ENCODE measurements at places on chromosomes 13 and 19.

GRCh38 chr19:15368051-15368632 is 11.4 kb downstream of the AKAP8 start:
- no peak for DNase-seq

- DNase-seq = no peak
These were observed 2.0 kb downstream of the ZBTB7A start for GRCh38 chr19:4064496-4065260.

- DNase-seq = no peak
These were observed 43.3 kb upstream of the RNF113B start for GRCh38 chr13:98220271-98220791.

DNA sequence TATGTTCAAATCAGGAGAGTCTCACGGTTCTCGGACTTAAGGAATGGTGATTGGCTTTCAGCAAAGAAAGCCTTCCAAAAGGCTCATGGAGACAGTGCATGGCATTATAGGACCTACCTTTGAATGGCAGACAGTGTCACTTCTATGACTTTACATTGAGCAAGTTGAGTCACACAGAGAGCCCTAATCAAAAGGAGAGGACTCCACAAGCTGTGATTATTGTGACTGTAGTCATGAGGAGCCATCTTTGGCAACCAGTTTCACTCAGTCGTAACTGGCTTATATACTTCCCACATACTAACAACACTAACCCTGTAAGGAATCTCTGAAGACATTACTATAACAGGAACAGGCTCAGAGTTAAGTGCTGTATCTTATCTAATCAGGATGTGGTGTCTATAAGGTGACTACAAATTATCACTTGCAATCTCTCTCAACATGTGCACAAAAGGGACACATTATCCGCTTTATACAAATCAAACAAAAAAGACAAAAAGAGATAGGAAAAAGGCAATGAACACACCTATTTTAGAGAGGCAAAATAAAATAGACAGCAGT is 6.1 kb downstream of the LGALS14 start:
- DNase-seq = no peak

GRCh38 chr19:13959962-13960862 is 7.9 kb downstream of the DCAF15 start:
- DNase-seq = no peak

DNA sequence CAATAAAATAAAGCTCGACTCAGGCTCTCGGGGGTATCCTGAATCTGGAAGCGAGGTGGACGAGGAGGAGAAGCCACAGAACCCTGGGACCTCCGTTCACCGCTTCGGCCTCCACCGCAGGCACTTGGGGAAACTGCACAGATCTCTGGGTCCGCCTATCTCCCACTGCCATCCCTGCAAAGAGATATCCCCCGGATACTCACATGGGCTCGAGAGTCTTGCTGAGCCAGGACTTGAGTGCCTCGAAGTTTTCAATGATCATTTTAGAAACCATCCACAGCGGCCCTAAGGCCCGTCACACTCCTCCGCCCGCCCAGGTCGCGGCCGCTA is 589 bp downstream of the RBM26 start:
- no peak for DNase-seq

DNA sequence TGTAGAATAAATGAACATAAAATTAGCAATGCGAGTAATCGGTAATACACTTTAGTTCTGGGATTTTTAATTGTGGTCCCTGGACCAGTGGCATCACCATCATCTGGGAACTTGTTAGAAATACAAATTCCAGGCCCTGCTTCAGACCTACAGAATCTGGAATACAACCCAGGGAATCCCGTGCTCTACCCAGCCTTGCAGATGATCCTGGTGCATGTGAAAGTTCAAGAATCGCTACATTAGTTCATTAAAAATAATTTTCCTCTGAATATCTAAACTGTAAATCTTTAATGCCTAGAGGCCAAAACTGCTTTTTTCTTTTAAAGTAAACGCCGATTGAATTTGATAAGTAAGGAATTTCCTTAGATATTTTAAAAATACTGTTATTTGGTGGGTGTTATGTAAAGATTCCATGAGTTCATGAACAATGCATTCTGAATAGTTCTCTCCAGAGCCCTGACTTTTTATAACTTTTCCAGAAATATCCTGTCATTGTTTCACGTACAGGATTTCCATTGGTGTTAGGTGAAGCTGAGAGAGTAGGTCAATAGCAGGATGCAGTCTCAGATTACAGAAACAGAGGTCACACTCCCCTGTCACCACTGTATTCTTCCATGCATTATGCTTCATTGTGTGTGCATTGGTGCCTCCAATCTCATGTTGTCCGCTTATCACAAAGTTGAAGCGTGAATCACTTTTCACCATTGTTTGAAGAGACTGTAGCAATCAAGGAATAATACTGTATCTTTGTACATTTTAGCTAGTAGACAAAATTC is 596.5 kb upstream of the KLF12 start:
- DNase-seq = no peak

- no peak for DNase-seq
These were observed 45.5 kb upstream of the SLC7A9 start for GRCh38 chr19:32914879-32915660.

DNA sequence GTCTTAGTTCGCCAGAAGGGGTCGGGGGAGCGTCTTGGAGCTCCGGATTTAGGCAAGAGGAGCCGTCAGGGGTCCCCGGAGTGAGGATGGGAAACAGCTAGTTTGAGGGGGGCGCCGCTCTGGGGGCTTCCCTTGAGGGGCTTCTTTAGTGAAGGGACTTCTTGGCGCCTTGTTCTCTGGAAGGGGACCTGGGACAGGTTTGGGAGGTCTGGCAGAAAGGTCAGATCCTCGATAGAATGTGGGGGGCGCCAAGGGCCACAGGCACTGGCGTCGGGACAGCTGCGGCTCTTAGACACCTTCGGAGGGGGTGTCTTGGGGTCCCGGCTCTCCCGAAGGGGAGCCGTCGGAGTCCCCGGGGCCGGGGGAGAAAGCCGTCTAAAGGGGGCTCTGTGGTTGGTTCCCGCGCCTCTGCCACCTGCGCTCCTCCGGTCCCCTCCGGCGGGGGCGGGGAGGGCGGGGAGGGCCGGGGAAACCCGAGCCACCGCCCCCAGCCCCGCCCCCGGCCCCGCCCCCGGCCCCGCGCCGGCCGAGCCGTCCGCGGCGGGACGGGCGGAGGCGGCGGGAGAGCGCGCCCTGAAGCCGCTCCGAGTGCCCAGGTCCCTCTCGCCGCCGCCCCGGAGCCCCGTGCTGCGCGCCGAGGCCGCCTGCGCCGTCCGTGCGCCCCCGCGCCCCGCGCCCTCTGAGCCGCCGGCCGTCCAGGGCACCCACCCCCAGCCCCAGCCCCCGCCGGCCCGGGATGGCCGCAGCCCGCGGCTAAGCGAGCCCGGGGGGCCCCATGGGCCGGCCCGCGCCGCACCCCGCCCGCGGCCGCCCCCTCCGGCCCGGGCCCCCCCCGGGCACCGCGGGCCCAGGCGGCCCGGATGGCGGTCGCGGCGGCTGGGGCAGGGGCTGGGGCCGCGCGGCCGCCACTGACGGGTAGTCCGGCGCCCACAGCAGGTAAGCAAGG is at the start of gene NRTN:
NRTN (plus strand) TSS at position 552 of the 946 bp plus-strand sequence. CDS start 19,099 bp downstream, outside the sequence.
- DNase-seq = no peak

GRCh38 chr19:6220385-6221191 is 59.2 kb downstream of the MLLT1 start:
- DNase-seq = no peak

DNA sequence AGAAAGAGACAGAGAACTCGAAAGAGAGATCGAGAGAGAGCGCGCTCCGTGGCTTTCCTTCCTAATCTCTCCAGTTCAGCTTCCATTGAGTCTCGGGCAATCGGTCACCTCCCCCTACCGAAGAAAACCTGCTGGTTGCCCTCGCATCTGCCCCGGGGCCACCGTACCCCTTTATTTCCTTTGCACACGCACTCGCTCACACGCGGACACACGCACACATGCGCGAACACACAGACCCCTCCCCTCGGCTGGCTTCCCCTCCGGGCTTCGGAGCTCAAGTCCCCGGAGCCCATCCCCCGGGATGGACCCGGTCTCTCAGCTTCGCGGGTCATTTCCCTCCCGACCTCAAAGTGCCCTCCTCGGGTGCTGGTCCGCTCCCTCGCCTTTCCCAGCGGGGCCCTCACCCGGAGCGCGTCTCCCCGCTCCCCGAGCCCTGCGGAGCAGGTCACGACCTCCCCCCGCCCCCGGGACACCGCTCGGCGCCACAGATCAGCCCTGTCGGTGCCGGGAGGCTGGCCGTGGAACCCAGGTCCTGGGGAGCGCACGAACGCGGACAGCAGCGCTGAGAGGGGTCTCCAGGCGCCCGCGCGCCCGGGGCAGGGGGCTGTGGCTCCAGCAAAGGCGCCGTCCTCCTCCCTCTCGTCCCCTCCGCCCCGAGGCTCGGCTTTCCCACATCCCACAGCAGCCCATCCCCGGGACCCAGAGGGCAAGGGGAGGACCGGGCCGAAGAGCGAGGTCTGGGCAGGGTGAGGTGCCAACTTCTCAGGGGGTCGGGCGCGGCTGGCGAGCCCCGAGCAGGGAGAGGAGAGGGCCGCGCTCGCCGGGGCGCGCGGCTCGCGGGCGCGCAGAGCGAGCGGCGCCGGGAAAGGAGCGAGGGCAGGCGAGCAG is 1.8 kb downstream of the DACH1 start:
- DNase-seq = no peak

GRCh38 chr19:45568732-45569131 is 15.9 kb downstream of the OPA3 start:
- no peak for DNase-seq

Measured in fibroblast of skin of left biceps (primary cell).